ENCODE measurements at places on chromosomes 6 and 20.

GRCh38 chr6:91704531-91704930 lies 1117.7 kb upstream of the MAP3K7 start:
- peak; percentile 3 for DNase-seq

- DNase-seq: peak; percentile 27
Measured at GRCh38 chr6:39929039-39929732, 5.1 kb downstream of the MOCS1 start.

DNA sequence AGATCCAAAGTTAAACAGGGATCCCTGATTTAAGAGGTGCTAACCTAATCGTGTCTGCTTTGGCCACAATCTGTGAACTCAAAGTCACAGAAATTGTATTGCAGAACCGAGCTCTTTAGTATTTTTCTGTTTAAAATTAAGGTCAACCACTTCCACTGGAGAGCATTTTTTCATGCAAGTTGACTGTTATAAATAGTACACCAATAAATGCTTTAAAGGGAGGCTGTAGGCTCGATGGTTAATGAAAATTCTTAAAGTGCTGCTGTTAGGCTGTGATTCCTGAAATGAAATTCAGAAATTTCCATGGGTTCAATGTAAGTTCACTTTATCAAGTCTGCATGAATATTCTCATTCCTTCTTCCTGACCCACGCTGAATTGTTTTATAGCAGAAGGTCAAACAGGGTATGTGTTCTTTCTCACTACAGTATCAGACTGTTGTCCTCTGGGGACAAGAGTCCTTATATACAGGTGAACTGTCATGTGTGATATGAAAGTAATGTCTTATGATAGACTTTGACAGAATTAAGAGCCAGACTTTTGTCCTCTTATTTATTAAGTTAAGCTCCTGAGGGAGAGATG lies 92.5 kb upstream of the HDGFL1 start:
- DNase-seq: no peak

DNA sequence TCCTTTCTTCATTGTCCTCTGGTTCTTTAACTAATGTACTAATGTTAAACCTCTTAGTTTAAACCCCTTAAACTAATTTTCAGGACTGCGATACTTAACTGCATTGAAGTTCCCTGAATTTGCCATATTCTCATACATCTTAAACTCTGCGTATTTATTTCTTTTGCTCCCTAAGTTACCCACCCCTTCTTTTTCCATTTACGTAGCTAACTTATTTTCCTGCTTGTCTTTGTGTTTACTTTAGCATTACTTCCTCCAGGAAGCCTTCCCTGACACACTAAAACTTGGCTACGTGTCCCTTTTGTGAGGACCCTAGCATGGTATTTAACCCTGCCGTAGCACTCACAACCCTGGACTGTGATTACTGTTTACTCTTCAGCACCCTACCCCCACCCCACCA lies 79.0 kb downstream of the UBR2 start:
- no peak for DNase-seq

- DNase-seq: no peak
Measured at GRCh38 chr6:88662163-88662580, 301.2 kb downstream of the RNGTT start.

GRCh38 chr6:17584241-17584803 lies 15.8 kb upstream of the FAM8A1 start:
- peak; percentile 83 for DNase-seq

GRCh38 chr20:9308056-9308455 lies 206.3 kb upstream of the LAMP5 start:
- no peak for DNase-seq

DNA sequence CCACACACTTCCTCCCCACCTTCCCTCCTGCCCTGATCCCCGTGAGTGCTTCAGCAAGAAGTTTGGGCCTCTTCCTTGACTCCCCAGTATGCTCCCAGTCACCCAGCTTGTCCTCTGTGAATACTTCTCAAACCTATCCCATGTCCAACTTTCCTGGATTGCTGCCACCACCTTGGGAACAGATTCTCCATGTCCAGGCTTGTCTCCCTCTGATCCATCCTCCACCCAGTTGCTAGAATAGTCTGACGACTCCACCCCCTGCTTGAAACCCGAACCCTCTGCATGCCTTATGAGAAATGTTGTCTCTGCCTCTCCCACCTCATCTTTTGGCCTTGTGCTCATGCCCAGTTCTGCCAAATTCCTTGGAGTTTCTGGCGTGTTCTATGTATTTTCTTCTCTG lies 108.0 kb downstream of the PPP1R14C start:
- DNase-seq: peak; percentile 85

DNA sequence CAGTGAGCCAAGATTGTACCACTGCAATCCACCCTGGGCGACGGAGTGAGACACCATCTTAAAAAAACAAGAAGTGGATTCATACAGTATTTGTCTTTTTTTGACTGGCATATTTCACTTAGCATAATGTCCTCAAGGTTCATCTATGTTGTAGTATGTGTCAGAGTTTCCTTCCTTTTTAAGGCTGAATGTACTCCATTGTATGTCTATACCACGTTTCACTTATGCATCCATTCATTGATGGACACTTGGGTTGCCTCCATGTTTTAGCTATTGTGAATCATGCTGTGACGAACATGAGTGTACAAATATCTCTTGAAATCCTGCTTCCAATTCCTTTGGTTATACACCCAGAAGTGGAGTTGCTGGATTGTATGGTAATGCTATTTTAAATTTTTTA lies 28.9 kb upstream of the FAM83D start:
- no peak for DNase-seq

DNA sequence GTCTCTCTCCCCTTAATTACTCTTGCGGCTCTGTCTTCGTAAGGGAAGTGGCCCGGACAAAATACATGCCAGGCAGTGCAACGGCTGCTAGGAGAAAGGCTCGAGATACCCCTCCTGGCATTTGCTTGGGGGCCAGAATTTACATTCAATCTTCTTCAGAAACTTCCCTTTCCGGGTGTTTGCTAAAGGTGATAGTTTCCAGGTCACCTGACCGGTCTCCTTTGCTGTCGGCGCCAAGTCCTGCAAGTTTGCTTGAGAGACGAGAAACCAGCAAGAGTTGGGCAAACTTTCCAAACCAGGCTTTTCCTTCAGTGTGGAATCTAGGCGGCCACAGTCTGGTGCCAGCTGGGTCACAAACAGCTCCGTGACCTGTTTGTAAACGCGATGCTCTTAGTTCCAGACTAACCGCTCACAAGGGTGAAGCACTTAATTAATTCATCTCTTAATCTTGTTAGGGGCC lies 563 bp upstream of the SRSF3 start:
- DNase-seq: peak; percentile 63

GRCh38 chr20:60447703-60448102 lies 489.5 kb downstream of the CDH26 start:
- DNase-seq: peak; percentile 11

DNA sequence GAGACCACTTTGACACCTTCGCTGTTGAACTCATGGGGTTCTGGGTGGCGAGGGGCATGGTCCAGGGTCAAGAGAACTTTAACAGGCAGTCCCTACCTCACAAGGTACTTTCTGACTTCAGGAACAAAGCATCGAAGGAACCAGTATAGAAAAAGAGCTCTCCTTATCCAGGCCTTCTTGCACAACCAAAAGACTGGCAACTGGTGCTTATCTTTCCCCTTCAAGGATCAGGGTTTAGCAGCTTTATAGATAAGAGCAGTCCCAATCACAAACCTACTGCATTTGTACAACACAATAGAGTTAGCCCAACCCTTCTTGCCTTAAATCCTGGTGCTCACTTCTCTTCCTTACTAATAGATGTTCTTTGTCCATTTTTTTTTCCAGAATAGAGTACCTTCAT lies 116.3 kb downstream of the SNX5 start:
- no peak for DNase-seq

- DNase-seq: no peak
Measured at GRCh38 chr6:20835315-20836010, 301.2 kb downstream of the CDKAL1 start.
